ENCODE measurements at places on chromosomes 5 and 9.

DNA sequence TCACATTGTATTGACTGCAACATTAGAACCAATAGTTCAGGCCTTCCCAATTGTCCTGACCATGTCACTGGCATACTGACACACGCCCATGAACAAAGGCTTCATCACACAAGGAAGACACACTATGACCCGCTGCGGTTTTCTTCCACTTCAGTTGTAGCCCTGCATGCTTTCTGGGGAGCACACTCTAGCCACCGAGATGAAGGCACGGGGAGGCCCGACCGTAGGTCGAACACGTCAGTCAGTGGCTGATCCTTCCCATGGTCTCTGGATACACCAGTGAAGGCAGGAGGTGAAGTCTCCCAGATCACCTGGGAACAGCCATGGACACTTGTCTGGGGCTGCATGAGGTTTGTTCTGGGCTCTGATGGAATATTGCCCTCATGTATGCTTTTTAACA, 224.7 kb downstream of the FSTL4 start:
- no peak overlapping the region for H3K4me3 ChIP-seq
- H3K27me3 ChIP-seq: peaks cover 6% of the 10 kb centered on the region
- no peak overlapping the region for H3K27ac ChIP-seq
- no peaks in the 10 kb centered on the region for H3K4me1 ChIP-seq
- no peaks in the 10 kb centered on the region for H3K36me3 ChIP-seq

- H3K27ac ChIP-seq: peak overlapping the region; percentile 44
- H3K36me3 ChIP-seq: peaks cover 5% of the 10 kb centered on the region
- peaks cover 9% of the 10 kb centered on the region for H3K4me1 ChIP-seq
- peak overlapping the region; percentile 24 for H3K4me3 ChIP-seq
- DNase-seq: no peak
- H3K27me3 ChIP-seq: peaks cover 10% of the 10 kb centered on the region
These were observed 24.5 kb upstream of the NRARP start for GRCh38 chr9:137326445-137327065.

DNA sequence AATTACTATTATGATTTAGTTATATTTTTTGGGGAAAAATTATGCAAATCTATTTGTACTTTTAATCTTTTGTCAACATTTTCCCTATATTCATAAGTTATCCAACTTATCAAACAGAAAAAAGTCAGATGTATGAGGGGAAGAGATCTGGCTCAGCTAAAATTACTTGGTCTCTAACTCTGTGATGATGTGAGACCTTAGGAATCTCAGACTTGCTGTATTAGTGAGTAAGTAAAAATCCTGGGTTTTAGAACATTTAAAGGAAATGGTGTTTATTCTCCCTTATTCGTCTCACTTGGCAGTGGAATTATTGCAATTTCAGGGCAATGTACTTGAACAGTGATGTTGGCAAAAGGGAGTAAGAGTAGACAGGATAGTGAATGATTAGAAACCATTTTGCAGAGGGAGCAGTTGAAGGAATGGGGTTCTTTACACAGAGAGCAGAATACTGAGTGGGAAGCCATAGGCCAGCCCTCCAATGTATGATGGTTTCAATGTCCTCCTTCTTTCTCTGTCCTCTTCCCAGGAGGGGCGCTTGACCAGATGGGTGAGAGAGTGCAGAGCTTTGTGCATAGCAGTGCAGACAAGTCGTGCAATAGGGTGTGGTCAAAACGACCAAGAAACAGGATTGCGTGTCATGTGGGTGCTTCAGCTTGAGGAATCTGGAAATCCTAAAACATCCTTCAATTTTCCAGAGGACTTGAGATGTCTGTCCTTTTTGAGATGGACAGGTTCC, 91.7 kb downstream of the TENT4A start:
- no peaks in the 10 kb centered on the region for H3K36me3 ChIP-seq
- H3K4me3 ChIP-seq: no peak overlapping the region
- no peak overlapping the region for H3K27ac ChIP-seq

DNA sequence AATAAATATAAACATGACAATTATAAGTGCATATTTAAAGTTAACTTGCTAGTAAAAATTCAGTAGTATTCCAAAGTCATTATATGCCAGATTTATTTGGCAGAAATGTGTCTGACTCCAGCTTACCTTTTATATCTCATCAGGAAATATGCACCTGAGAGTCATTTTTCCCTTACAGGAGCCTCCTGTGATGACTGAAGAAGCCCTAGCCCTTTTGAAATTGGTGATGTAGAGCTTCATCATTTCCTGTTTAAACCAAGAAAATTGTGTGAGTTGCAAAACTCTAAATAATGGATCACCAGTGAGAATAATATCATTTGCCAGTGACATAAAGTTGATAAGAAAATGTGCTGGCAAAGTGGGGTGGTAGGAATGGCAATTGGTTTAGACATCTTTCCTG, 42.1 kb upstream of the CTNND2 start:
- H3K27ac ChIP-seq: no peak overlapping the region
- H3K4me3 ChIP-seq: no peak overlapping the region
- H3K4me1 ChIP-seq: no peaks in the 10 kb centered on the region
- DNase-seq: no peak
- no peaks in the 10 kb centered on the region for H3K36me3 ChIP-seq
- H3K27me3 ChIP-seq: no peaks in the 10 kb centered on the region

DNA sequence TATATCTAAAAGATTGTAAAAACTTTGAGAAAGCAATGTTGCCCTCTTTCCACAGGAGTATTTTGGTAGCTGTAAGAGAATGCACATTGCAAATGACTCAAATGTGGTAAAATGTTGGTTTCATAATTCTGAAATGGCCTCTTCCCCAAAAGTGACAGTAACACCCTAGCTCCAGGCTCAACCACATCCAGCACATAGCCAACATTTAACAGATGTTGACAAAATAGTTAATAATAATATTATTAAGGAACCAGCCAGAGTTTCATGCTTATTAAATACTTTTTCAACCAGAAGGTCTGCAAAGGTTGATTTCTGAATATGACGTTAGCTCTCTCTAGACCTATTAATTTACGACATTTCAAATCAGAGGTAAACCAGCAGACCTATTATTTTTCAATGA, 1.3 kb downstream of the ANXA1 start:
- peak overlapping the region; percentile 78 for H3K27ac ChIP-seq
- peak; percentile 35 for DNase-seq
- H3K27me3 ChIP-seq: no peaks in the 10 kb centered on the region
- peak overlapping the region; percentile 70 for H3K4me3 ChIP-seq
- H3K36me3 ChIP-seq: peaks cover 2% of the 10 kb centered on the region
- peaks cover 90% of the 10 kb centered on the region for H3K4me1 ChIP-seq

DNA sequence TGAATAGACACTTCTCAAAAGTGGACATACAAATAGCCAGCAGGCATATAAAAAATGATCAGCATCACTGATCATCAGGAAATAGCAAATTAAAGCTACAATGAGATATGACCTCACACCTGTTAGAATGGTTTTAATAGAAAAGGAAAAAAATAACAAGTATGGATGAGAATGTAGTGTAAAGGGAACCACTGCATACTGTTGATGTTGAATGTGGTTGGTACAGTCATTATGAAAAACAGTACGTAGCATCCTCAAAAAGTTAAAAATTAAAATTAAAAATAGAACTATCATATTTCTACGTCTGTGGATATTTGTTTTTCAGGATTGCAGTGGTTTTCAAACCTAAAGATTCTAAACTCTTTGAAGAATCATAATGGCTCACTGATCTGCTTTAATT, 215.1 kb upstream of the NREP start:
- H3K4me1 ChIP-seq: no peaks in the 10 kb centered on the region
- no peak for DNase-seq
- no peaks in the 10 kb centered on the region for H3K36me3 ChIP-seq
- H3K27ac ChIP-seq: no peak overlapping the region
- H3K4me3 ChIP-seq: no peak overlapping the region

- H3K4me1 ChIP-seq: no peaks in the 10 kb centered on the region
- no peak overlapping the region for H3K27ac ChIP-seq
- no peak for DNase-seq
- no peaks in the 10 kb centered on the region for H3K36me3 ChIP-seq
- H3K27me3 ChIP-seq: peaks cover 13% of the 10 kb centered on the region
These were observed 32.2 kb downstream of the SPOCK1 start for GRCh38 chr5:137466889-137467288.

DNA sequence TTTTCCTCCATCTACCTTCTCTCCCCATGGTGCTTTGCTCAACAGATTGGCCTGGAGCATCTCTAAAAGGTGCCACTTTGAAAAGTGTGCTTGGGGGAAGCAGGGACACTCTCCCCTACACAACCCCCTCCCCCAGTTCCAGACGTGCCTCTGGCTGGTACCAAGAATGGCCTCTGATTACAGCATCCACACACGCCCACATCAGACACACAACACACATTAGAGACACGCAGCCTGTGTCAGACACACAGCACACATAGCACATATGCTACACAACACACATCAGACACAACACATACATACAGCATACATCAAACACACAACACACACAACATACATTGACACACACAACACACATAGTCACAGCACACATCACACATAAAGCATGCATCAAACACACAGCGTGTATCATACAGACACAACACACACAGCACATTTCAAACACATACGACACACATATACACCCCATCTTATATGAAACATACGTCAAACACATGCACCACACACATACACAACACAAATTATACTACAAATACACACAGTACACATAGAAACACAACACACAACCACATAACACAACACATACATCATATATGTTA, 150.4 kb downstream of the RGS3 start:
- H3K27me3 ChIP-seq: no peaks in the 10 kb centered on the region
- DNase-seq: no peak
- H3K4me3 ChIP-seq: no peak overlapping the region
- H3K4me1 ChIP-seq: peaks cover 40% of the 10 kb centered on the region
- H3K27ac ChIP-seq: peak overlapping the region; percentile 86
- no peaks in the 10 kb centered on the region for H3K36me3 ChIP-seq

GRCh38 chr5:132204371-132205135, 23.1 kb downstream of the P4HA2 start:
- no peaks in the 10 kb centered on the region for H3K36me3 ChIP-seq
- no peak overlapping the region for H3K27ac ChIP-seq
- no peak overlapping the region for H3K4me3 ChIP-seq
- no peaks in the 10 kb centered on the region for H3K4me1 ChIP-seq
- no peak for DNase-seq

GRCh38 chr9:92308893-92309292, 15.4 kb upstream of the IARS1 start:
- H3K36me3 ChIP-seq: peaks cover 67% of the 10 kb centered on the region
- no peaks in the 10 kb centered on the region for H3K27me3 ChIP-seq
- H3K27ac ChIP-seq: no peak overlapping the region
- no peak overlapping the region for H3K4me3 ChIP-seq
- peaks cover 24% of the 10 kb centered on the region for H3K4me1 ChIP-seq

DNA sequence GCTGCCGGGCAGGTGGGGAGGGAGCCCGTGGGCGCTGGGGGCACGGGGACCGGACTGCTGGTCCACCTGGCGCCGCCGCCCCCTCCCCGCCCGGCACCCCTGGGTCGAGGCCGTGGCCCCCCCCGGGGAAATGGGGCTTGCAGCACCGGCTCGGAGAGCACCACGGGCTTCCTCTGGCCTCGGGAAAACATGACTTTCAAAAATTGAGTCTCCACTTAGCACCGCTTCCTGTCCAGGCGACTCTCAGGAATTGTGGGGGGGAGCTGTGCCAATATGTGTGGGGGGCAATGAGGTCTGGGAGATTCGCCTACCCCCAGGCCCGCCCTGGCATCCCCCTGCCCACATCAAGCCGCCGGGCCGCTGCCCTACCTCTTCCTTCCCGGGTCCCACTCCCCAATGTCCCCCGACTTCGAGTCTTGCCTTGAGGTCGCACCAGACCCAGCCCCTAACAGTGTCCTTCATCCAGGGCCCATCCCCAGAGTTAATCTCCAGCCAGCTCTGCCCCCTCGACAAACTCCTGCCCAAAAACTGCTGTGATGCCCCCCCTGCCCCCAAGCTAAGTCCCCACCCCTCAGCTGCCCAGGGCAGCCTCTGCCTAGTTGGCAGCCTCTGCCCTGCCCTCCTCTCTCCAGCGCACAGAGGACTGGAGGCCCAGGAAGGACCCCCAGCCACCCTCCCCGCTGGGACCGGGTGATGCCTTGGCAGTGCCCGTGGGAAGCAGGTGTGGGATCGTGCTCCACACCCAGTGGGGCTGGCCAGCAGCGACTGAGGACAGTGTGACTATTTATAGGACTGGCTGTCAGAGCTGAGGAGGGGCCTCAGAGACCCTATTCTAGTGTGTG, 3.9 kb downstream of the EGFL7 start:
- H3K4me3 ChIP-seq: peak overlapping the region; percentile 49
- DNase-seq: no peak
- peaks cover 5% of the 10 kb centered on the region for H3K4me1 ChIP-seq
- no peaks in the 10 kb centered on the region for H3K36me3 ChIP-seq
- H3K27me3 ChIP-seq: peaks cover 9% of the 10 kb centered on the region
- H3K27ac ChIP-seq: no peak overlapping the region

DNA sequence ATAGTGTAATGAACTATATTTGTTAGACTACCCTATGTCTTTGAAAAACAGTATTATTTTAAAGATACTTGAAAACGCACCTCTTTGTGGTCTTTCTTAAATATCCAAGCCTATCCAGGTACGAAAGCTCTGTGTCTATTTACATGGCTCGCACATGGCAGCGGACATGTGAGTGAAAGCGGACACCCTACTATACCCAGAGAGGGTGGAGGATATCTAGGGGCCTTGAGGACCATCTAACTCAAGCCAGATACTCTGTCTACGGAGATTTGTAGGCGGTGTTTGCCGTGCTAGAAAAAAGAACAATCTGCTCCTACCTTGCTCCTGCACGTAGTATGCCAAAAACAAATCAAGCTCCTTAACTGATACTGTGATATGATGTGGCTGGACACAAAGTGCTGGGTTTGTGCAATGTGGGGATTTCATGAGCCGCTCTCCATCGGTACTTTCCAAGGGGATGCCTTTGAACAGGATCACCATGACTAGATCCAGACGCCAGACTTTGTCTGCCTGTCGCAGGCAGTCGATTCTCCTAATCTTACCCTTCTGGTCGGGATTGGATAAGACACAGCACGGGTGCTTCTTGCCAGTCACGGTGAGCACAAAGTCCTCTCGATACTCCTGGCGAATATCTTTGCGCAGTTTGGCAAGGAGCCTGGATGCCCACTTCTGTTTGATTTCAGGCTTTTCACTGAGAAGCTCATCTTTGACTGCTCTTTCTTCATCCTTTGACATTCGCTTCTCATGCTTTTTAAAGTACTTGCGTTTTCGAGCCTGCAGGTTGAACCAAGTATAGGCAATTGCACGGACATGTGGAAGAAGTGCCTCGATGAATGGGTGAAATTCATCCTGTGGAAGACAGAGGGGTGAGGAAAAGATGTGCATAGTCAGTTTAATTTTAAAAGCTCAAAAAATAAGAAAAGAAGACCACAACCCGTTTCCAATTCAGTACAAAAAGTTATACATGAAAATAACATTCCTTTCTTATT, 7.0 kb downstream of the NFIB start:
- no peaks in the 10 kb centered on the region for H3K36me3 ChIP-seq
- peaks cover 1% of the 10 kb centered on the region for H3K4me1 ChIP-seq
- H3K4me3 ChIP-seq: no peak overlapping the region
- no peak overlapping the region for H3K27ac ChIP-seq
- peaks cover 43% of the 10 kb centered on the region for H3K27me3 ChIP-seq

- H3K27me3 ChIP-seq: no peaks in the 10 kb centered on the region
- no peak overlapping the region for H3K4me3 ChIP-seq
- no peak overlapping the region for H3K27ac ChIP-seq
- peak; percentile 22 for DNase-seq
- H3K36me3 ChIP-seq: peaks cover 7% of the 10 kb centered on the region
These were observed 4.5 kb downstream of the RCL1 start for GRCh38 chr9:4796988-4797853.

- H3K36me3 ChIP-seq: no peaks in the 10 kb centered on the region
- H3K27ac ChIP-seq: no peak overlapping the region
- H3K4me3 ChIP-seq: no peak overlapping the region
- DNase-seq: peak; percentile 68
These were observed 880.1 kb upstream of the SEMA6A start for GRCh38 chr5:117454716-117455212.

GRCh38 chr9:95623640-95624039, 106.9 kb upstream of the PTCH1 start:
- peaks cover 6% of the 10 kb centered on the region for H3K27me3 ChIP-seq
- H3K27ac ChIP-seq: no peak overlapping the region
- H3K36me3 ChIP-seq: peaks cover 4% of the 10 kb centered on the region
- no peak for DNase-seq
